ENCODE measurements at places on chromosomes 3 and 15. TPM values are rescaled to one million over a fixed set of nuclear protein-coding genes. Genes with fewer than 3 reads are reported as not detected.

The VGLL3 gene
- total RNA-seq: 0.01 TPM

The C2CD4A gene
- 0.20 TPM for total RNA-seq

The GRAMD1C gene
- not detected for total RNA-seq

The ATP1B3 gene
- 84.3 TPM for total RNA-seq

The CSK gene
- 21.3 TPM for total RNA-seq

The ASB7 gene
- total RNA-seq: 15.2 TPM

The TAMM41 gene
- total RNA-seq: 12.2 TPM

The CACNA1D gene
- total RNA-seq: 0.38 TPM

Data from HepG2 (cell line).